Ureter (tissue), 1 donor: ENCODE measurements at places on chromosomes 7 and 10.

GRCh38 chr7:141200191-141201108 lies 126.6 kb downstream of the TMEM178B start:
- DNase-seq: no peak

GRCh38 chr7:21020667-21021066 lies 234.0 kb upstream of the SP8 start:
- DNase-seq: no peak

DNA sequence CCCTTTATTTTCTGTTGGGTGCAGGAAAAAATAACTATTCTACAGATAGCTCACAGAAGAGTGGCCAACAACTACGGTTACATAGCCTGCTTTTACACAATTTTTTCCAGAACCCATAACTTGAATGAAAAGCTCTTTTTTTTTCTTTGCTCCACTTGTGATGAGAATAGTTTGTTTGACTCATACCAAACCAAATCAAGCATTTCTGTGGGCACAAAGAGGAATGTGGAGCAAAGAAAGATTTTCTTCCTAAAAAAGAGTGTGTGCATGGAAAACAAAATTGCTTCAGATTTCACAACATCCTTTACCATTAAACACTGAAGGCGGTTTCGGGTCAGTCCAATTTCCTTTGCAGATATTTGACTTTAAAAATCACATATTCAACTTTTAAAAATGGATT lies 54.8 kb upstream of the RAB11FIP2 start:
- no peak for DNase-seq

DNA sequence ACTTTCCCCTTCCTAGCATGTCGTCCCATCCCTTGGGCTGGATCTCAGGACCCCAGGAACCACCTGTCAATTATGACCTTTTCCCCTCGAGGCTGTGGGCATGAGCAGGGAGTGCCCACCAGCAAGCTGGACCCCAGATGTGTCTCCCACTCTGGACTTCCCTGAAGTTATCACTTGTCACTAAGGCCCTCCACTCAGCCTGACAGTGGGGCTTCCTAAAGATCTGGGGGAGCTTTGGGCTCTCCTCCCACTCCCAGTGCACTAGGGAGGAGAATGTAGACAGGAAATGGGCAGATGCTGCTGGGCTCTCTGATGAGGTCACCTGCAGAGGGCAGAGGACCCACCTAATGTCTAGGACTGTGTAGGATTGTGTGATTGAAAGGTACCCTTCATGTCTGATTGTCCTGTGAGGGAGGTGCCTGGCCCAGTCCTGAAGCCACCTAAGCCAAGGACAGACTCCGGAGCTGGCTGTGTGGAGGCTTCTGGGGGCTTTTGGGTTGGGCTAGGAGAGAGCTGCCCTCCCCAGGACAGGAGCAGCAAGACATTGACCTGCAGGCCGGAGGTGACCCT lies 18.7 kb downstream of the MYO1G start:
- DNase-seq: no peak
